ENCODE measurements at places on chromosomes 13 and 19.

GRCh38 chr13:44816701-44817100 is 172.6 kb downstream of the NUFIP1 start:
- no peak for DNase-seq

DNA sequence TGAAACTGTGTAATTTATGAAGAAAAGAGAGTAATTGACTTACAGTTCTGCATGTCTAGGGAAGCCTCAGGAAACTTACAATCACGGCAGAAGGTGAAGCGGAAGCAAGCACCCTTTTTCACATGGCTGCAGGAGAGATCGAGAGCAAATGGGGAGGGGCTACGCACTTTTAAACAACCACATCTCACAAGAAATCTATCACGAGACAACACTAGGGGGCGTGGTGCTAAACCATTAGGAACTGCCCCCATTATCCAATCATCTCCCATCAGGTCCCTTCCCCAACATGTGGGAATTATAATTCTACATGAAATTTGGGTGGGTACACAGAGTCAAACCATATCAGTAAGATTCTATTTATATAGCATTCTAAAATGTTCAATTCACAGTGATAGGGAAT is 114.8 kb upstream of the TRPC4 start:
- DNase-seq: no peak

GRCh38 chr13:77620138-77620537 is 77.3 kb upstream of the SLAIN1 start:
- no peak for DNase-seq

GRCh38 chr13:24032674-24033073 is 127.8 kb upstream of the SPATA13 start:
- no peak for DNase-seq

DNA sequence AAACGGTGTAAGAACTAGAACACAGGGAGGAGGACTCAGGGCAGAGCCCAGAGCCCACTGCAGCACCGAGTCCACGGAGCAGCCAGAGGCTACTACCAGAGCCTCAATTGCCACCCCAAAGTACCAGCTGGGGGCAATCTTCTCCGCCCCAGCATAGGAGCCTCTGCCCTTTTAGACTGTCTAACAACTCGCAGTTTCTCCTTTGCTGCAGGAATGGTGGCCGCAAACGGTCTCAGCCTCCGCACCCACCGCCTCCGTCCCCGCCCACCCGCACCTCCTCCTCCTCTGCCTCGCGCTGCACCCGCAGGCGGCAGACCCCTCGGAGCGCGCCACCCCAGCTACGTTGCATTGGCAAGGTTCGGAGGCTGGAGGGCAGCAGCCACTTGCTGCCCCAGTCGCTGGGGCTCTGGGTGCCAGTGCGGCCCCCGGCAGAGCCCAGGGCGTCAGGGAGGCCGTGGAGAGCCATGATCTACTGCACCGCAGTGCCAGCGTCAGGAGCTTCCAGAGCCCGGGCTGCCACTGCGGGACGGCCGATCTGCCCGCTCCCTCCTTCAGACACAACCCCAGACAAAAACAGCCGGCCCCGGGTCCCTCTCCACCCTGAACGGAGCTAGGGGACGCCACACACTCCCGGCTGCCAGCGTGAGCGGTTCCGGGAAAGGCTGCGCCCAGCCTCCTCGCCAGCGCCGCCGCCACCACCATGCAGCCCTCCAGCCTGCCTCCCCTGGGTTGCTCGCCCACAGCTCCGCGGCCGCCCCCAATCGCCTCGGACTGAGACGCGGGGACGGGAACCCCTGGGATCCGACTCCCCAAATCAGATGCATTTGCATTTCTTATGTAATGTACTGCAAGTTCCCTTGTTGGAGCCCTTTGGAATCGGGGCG is 1.8 kb downstream of the FGF14 start:
- no peak for DNase-seq

- DNase-seq: no peak
Observed at GRCh38 chr13:113044391-113045114, 61.0 kb upstream of the F7 start.

- peak; percentile 63 for DNase-seq
Observed at GRCh38 chr19:39430675-39431593, 4.8 kb downstream of the RPS16 start.

DNA sequence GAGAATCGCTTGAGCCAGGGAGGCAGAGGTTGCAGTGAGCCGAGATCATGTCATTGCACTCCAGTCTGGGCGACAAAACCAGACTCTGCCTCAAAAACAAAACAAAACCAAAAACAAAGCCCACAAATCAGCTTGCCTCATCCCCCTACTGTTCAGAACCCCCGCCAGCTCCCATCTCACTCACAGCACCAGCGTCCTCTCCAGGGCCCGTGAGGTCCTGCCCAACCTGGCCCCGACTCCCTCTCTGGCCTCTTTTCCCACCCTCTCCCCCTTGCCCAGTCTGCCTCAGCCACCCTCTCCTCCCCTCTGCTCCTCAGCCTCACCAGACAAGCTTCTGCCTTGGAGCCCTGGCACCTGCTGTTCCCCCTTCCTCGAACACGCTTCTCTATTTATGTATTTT is 3.8 kb downstream of the SLC8A2 start:
- DNase-seq: no peak

- DNase-seq: no peak
Observed at GRCh38 chr13:84902243-84902642, 897.0 kb downstream of the SLITRK6 start.

- no peak for DNase-seq
Observed at GRCh38 chr19:57817976-57818375, 3.3 kb upstream of the ZNF552 start.

DNA sequence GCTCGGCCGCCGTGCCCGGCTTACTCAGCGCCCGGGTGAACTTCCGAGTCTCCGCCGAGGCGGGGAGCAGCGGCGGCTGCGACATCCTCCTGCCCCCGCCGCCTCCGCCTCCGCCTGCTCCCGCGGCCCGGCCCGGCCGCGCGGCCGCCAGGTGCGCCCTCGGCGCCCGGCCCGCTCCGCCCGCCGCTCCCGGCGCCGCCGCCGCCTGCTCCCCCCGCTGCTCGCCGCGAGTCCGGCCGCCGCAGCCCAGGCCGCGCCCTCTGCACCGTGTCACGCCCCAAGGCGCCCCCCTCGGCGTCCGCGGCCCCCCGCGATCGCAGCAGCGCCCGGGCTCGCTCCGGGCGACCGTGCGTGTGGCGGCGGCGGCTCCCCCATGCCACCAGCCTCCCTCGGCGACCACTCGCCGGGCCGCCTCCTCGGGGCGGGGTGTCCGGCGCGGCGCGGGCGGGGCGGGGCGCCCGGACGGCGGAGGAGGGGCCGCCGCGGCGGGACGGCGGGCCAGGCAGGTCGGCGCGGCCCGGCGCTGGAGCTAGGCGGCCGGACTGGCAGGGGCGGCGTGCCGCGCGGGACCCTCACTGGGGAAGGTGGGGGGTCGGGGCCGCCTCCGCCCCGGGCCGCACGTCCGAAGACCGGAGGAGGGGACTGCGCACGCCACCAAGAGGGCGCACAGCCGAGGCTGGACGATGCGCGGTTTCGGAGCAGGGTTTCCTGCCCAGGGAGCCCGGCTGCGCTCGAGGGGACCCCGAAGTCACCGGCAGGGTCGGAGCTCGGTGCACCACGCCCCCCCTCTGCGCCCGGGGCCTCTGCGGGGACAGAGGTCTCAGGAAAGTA is 108.6 kb upstream of the DOCK9 start:
- peak; percentile 61 for DNase-seq

DNA sequence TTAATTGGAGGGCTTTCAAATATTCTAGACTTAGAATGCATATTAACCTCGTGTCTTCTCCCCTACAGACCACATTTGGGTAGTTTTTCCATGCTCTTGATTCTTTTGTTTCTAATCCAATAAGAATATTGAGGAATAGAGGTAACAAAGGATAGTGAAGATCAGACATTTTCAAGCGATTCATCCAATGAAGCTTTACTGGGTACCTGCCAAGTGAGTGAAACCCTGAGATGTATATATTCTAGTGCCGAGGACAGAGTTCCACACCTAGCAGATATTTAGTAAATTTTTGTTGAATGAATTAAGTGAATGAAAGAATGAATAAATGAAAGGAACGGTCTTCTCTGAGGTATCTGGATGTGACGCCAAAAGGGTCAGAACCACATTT is 442 bp upstream of the RFC3 start:
- no peak for DNase-seq

GRCh38 chr19:43439032-43439708 is 24.5 kb downstream of the TEX101 start:
- DNase-seq: peak; percentile 80

DNA sequence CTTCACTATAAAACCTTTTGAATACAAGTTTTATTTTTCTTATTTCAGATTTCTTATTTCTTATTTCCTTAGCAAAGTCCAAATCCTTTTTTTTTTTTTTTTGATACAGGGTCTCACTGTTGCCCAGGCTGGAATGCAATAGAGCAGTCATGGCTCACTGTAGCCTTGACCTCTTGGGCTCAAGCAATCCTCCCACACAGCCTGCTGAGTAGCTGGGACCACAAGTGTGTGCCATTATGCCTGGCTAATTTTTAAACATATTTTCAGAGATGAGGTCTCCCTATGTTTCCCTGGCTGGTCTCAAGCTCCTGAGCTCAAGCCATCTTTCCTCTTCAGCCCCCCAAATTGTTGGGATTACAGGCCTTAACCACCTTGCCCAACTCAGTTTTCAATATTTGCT is 334.3 kb downstream of the DLEU7 start:
- DNase-seq: no peak

DNA sequence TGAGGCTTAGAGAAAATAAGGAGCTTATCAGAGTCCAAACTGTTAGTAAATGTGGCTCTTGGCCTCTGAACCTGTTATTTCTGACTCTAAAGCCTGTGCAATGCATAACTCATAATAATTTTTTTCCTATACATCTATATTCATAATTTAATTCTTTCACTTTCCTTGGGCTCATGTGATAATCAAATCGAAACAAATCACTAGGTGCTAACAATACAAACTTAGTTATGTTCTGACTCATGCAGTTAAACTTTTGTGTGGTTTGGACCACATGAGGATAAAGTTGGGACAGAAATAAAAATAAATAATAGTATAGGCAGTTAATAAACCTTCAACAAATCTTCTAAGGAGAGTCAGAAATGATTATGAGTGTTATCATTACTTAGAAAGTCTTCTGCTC is 1629.0 kb downstream of the OLFM4 start:
- no peak for DNase-seq

DNA sequence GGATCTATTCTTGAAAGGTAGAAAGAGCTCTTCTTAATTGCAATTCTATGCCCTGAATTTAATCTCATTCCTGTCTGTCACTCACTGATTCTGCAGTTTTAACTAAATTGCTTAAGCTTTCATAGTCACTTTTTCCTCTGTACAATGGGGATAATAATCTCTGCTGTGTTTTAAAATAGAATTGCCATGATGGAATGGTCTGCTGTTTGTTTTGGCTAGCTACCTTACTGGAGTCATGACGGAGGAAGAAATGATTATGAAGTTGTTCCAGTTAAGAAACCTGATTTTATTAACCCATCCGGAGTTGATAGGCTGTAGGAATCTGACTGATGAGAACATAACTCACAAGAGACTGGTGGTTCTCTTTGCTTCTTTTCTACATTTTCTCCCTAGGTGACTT is 54.9 kb upstream of the ITM2B start:
- DNase-seq: no peak

- no peak for DNase-seq
Observed at GRCh38 chr19:9909251-9909650, 27.1 kb downstream of the OLFM2 start.

Measured in CD8-positive, alpha-beta memory T cell (primary cell).